HT1080 (cell line): ENCODE measurements at places on chromosomes 7 and 10. TPM values are rescaled to one million over a fixed set of nuclear protein-coding genes. Genes with fewer than 3 reads are reported as not detected.
A peak's percentile ranks its signal among the peaks of the same experiment; 100 is the strongest.

DNA sequence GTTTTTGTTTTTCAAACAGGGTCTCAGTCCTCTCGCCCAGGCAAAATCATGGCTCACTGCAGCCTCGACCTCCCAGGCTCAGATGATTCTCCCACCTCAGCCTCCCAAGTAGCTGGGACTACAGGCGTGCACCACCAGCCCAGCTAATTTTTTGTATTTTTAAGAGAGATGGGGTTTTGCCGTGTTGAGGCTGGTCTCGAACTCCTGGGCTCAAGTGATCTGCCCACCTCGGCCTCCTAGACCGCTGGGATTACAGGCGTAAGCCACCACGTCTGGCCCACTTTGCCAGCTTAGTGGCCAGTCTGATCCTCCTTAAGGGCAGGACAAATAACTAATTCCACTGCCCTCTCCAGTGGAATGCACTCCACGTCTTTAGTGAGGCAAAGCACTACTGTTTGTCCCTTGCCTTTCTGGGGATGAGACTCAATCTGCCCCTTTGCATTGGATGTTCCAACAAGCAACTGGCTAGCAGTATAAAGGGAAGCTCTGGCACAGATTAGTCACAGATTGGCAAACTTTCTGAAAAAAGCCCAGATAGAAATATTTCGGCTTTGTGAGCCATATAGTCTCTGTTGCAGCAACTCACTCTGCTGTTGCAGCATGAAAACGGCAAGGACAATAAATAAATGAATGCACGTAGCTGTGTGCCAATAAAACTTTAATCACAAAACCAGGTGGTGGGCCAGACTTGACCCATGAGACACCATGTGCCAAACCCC is 143.8 kb upstream of the RHEB start:
- no peak for DNase-seq

DNA sequence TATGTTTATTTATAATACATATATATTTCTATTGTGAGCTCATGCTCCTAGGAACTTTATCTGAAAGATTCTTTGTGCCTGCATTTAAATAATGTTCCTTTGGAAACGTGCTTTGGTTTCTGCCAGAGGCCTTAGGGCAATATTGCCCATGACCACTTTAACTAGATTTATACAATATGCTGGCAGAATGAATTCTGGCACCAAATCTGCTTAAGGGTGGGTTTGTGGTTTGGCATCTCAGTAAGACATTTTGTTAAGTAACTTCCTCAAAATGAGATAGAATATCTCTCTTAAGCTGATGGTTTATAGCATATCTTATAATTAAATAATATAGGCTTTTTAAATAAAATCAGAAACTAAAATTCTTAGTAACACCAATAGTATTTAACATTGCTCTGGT is 252.9 kb downstream of the RNLS start:
- DNase-seq = no peak

GRCh38 chr10:59907918-59908807 is 1.8 kb upstream of the CCDC6 start:
- DNase-seq = peak; percentile 72

GRCh38 chr10:73875139-73875475 is 752 bp upstream of the CAMK2G start:
- no peak for DNase-seq

Gene GIMAP5
- total RNA-seq = 0.97 and 1.2 TPM in 2 replicates

- DNase-seq = no peak
These were observed 12.4 kb downstream of the BCAP29 start for GRCh38 chr7:107592361-107593024.

DNA sequence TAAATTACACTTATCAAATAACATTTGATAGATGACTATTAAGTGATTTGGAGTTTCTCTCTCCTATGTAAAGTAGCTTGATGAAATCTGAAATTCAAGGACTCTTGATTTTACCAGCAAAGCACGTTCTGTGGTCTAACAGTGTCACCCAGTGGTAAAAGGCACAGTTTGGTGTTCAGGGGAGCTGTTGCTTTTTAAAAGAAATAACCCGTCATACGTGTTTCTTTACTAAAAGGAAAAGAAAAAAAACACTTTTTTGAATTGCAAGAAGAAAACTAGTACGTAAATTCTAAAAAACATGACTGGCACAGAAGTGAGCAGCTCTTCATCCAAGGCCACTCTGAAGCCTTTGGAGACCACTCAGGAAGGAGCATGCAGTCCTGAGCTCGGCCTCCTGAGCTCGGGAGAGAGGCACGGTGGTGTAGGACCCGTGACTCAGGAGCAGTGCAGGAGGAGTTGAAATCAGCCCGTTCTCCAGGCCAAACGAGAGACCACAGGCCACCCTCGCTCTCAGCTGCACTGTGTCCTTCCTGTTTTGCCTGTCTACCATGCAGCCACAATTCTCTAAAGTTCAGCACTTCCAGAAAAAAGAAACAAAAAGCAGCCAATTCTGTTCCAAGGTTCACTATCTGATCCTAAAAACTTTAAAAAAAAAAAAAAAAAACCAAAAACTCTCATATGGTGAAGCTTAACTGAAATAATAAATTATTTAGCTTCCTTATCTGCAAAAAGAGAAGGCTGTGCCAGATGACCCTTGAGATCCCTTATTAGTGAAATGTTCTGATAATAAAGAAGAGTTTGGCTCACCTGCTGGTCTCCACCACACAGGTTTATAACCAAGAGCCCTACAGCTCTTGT is 212.6 kb upstream of the FRMD4A start:
- DNase-seq = no peak

- no peak for DNase-seq
These were observed 9.1 kb upstream of the CXCL12 start for GRCh38 chr10:44393834-44394547.

GRCh38 chr7:132425942-132426341 is 150.3 kb downstream of the PLXNA4 start:
- DNase-seq = no peak

- DNase-seq = no peak
These were observed 42.5 kb downstream of the SIRT1 start for GRCh38 chr10:67926951-67927350.

Gene SAP25
- total RNA-seq = 0.43 and 1.6 TPM in 2 replicates

GRCh38 chr10:73998623-73998928 is 660 bp downstream of the VCL start:
- no peak for DNase-seq

DNA sequence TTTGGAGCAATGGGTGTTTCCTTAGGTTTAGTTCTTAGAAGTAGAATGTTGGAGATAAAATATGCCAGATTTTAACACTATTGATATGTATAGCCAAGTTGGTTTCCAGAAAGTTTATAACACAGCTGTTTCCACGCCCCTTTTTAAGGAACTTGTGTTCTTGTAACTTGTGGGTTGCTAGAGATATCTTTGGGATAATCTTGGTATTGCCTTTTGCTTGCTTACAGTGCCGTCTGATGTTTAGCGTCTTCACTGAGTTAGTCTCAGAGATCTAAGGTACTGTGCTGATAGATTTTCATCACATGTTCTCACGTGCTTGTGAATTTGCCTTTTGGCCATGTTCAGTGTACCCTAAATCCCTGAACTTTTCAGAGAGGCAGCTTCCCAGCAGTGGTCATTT is 12.4 kb downstream of the TMEM248 start:
- DNase-seq = no peak

Gene JAZF1
- total RNA-seq = 2.8 and 5.4 TPM in 2 replicates

DNA sequence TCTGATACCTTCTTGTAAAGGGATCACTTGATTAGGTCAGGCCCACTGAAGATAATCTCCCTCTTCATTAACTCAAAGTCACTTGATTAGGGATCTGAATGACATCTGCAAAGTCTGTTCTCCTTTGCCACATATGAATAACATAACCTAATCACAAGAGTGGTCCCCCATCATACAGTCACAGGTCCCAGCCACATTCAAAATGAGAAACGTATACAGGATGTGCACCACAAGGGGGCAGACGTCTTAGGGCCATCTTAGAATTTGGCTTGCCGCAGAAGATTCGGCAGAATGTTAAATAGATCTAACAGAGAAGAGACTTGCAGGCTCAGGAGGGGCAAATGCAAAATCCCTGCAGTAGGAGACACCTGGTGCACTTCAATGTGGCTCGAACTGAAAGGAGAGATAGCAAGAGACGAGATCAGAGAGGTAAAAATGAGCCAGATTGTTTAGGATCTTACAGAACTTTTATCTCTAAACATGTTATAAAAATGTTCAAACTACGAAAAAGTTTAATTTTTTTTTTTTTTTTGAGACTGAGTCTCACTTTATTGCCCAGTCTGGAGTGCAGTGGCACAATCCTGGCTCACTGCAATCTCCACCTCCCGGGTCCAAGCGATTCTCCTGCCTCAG is 10.4 kb upstream of the SMC3 start:
- no peak for DNase-seq

DNA sequence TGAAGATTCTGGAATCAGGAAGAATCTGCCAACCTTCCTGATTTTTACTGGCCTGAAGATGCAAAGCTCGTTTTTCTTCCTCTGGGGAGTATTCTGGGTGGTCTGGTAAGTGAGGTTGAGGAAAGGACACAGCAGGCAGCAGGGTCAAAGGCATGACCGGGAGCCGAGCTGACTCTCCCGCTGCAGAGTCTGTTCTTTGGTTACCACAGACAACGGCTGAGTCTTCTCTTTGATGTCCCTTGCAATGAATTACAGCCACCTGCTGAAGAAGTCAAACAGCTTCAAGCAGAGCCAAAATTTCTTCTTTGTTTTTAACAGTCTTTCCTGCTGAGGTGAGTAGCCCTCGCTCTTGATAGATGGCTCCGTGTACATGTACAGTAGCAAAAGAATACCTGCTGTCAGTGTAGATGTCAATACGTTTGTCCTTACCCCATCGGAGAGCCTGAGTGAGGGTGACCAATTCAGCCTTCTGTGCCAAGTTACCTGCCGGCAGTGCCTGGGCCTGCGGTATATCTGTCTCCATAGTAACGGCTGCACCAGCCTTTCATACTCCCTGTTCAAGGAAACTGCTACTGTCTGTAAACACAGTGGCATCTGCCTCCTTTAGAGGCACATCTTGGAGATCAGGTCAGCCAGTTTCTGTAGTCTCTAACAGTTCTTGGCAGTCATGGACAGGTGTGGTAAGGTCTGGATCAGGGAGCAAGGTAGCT is 76.4 kb downstream of the PRR15 start:
- DNase-seq = no peak

Gene CPXM2
- total RNA-seq = 0.08 TPM in 1 of 2 replicates, not detected in the other

Gene HTR7
- 16.8 and 19.4 TPM in 2 replicates for total RNA-seq
